CD8-positive, alpha-beta memory T cell (primary cell): ENCODE measurements at places on chromosomes 16 and 17.
A peak's percentile ranks its signal among the peaks of the same experiment; 100 is the strongest.

DNA sequence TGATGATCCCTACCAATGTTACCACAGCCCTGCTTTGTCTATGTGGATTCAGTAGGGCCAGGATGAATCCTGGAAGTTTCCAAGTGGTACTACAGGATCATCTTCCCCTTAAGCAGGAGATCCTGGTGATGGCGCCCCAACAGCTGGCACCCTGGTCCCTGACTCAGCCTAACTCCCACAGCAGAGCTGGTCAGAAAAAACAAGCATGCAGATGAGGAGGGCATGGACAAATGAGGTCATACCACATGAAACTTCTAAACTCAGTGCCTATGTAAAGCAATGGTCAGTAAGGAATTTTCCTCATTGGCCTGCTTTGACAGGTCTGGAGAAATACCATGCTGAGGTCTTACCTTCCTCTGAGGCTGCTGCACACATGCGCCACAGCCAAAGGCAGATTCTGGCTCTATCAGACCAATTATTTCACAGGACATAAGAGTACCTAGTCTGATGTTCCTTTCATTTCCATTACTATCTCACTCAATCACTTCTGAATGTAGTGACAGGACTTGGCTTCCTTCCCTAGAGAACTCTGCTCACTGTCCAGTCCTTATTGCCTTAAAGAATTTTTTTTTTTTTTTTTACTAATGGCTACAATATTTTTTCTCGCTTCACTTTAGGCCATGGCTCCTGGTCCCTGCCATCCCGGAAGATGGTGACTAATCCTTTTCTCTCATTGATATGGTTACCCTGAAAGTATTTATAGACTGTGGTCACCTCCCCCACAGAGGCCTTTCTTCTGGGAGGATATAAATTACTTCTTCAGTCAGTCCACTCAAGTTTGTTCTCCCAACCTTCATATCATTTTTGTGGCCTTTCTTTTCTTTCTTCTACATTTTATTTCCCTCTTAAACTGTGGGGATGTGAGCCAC is 525.2 kb upstream of the PSMD7 start:
- no peak for DNase-seq

DNA sequence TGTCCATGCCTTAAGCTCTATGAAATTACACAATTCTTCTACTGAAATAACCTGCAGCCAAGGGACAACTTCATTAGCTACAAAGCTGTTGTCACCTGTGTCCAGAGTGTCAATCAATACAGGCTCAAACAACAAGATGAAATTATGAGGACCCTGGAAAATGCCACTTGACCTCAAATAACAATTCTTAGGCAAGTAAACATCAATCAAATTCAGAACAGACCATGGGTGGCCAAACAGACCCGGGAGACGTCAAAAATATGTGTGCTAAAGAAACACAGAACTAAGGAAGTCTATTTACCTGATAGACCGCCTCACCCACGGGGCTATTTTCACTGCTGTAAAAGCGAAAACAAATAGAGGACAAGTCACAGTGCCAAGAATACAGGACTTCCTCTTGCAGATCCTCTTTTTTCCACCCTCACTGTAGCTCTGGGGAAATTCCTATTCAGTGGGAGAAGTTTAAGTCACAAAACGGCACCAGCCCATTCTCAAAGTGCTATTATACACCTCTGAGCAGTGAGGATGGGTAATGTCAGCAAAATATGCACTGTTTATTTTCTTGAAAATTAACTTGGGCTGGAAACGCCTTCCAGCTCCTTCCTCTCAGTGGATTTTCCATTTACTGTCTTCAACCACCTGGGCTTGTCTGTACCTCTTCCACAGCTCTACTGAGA is 2.7 kb downstream of the LITAF start:
- no peak for DNase-seq

GRCh38 chr17:2158396-2158780 is 103.5 kb downstream of the HIC1 start:
- no peak for DNase-seq

- DNase-seq: no peak
Observed at GRCh38 chr17:10600571-10600970, 51.1 kb upstream of the MYH2 start.

- DNase-seq: peak; percentile 90
Observed at GRCh38 chr16:31700530-31701388, 172.8 kb upstream of the ZNF267 start.

- DNase-seq: no peak
Observed at GRCh38 chr17:29246628-29247027, at the start of gene CRYBA1. TSS of gene CRYBA1 (plus strand) at chr17:29246859. CDS start at chr17:29246864, 5 bp downstream.

DNA sequence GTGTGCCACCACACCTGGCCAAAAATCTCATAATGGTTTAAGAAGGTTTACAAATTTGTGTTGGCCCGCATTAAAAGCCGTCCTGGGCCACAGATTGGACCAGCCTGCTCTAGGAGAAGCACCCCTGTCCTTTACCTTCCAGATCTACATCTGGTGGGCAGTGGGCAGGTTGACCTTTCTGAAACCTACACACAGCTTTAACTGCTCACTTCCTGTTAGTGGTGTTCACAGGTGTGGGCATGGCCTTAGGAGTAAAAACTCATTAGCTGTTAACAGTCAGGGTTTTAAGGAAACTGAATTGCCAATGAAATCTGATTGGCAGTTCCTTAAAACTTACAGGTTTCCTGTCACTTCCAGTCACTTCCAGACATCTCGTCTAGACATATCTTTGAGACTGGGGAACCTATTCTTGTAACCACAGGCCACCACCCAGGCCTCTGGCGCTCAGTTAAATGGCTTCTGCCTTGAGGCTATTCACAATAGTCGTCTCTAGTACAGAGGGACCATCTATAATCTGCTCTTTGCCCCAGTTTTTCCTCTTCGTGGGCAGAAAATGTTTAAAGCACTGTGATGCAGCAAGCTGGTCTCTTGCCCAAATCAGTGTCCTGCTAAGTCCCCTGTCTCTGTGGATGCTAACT is 29.3 kb downstream of the GNGT2 start:
- DNase-seq: no peak

- DNase-seq: no peak
Observed at GRCh38 chr17:39908789-39909352, 9.6 kb downstream of the GSDMB start.

GRCh38 chr16:86529160-86529559 is 18.8 kb downstream of the FOXF1 start:
- DNase-seq: no peak

DNA sequence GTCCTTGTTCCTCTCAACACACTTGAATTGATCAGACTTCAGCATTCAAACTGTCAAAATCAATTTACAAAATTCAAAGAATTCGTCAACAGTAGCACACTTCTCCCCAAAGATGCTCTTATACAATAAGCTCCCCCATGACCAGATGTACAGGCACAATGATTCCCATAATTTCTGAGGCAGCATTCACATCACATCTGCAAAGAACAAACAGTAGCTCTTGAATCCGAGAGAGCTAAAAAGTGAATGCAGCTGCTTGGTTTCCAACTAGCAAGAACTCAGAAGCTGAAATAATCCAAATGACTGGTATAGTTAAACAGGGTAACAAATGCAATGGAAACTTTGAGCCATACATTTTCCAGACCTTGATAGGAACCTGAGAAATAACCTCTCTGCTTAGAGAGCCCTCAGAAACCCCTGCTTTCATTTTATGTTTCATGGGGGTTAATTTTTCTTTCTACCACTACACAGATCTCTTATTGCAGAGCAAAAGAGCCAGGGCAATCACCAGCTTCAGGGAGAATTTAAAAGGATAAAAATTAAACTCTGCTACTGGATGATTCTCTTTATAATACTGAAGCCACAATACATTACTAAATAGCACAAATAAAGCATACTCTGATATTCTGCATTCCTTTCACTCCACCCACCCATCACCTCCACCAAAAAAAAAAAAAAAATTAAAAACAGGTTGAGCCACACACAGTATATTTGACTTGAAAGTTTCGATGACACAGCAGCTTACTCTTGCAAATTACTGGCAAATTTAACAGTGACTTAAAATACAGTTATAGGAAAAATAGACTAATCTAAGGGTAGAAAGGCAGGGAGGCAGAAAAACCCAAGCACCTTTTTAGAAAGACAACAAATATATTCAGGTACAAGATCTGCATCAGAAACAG is 23.1 kb upstream of the TMEM97 start:
- no peak for DNase-seq

DNA sequence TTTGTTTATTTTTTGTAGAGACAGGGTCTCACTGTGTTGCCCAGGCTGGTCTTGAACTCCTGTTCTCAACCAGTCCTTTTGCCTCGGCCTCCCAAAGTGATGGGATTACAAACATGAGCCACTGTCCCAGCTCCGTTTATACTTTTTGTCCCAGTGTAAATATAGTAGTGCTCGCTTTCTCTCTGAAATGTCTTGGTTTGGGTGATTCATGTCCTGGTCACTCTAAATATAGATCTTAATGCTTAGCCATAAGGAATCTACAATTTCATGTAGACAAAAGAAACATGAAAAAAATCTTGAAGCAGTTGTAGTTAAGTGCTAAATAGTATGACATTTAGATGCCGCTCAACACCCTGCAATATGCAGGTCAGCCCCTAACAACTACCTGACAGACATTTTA is 126.9 kb downstream of the KATNIP start:
- DNase-seq: no peak

GRCh38 chr17:51398687-51399086 is 138.3 kb downstream of the UTP18 start:
- DNase-seq: no peak

- no peak for DNase-seq
Observed at GRCh38 chr16:29789775-29790182, 772 bp upstream of the KIF22 start.

DNA sequence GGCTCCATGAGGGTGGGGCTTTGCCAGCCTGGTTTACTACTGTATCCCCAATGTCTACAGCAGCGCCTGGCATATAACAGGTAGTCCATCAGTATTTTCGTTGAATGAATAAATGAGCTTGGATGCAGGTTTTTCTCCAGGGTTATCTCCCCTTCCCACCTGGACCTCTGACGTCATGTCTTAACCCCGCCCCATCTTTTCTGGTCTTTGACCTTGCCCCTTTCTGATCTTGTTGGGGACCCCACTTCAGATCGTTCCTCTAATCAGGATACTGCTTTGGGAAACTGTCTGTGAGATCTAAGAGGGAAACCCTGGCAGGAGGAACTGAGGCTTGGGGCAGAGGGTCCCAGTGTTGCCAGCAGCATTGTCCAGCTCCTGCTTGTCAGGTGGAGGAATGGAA is 68.8 kb upstream of the GCSH start:
- no peak for DNase-seq

- DNase-seq: no peak
Observed at GRCh38 chr17:49585422-49586027, 9.9 kb downstream of the NXPH3 start.

DNA sequence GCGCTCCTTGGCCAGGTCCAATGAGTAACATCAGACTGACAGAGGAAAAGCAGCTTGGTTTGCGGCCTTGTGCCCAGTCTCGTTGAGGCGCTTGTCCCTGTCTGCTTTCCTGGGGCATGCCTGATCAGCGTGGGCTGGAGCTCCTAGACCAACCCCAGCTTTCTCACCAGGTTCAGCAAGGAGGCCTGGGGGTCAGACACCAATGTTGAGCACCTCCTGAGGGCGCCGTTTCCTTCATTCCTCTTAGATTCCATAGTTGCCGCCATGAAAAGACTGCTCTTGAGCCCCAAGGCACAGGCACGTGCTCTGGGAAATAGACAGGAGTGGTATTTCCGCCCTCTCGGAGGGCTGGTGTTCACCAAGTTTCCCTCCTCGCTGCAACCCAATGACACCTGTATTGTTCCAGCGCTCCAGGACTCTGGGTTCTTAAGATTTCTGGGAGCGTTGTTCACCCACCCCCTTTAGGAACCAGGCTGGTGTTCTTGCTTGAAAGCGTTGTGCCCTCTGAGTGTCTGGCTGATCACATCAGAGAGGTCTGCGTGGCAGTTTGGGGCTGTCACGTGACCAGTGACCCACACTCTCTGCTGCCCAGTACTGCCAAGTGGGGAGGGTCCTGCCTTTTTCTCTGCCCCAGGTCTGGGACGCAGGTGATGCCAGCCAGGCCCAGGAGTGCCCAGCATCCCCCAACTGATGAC is 18.0 kb downstream of the KCTD2 start:
- no peak for DNase-seq

DNA sequence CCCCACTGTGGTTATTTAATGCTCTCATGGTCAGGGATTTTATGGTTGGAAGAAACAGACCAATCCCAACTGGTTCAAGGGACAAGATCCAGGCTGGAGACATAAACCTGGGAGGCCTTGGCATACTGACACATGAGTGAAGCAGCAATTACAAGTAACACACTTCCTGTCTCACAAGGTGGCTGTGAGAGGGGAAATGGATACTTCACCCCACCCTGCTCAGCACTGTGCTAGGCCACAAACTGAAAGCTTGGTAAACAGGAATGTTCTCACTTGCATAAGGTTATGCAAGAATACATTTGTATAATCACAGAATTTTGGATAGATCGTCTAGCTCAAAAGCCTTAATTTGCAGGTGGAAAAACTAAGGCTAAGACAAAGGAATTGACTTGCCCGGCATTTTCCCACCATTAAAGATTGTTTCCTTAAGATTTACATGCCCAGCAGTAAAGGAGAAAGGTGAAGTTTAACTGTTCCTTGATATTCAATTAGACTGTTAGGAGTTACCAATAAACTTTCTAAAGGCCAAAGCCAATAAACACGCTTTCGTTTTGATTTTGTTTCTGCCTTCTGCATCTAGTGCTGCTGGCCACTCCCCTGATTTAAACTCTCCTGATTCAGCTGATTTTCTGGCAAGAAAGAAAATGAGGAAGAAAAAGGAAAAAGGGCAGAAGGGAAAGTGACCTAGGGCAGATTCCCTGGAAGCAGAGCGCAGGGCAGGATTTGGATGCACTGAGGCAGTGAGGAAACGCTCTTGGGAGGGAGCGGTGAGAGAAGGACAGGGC is 215.6 kb upstream of the CDH5 start:
- DNase-seq: no peak

- DNase-seq: no peak
Observed at GRCh38 chr16:1635070-1635469, 22.9 kb downstream of the CRAMP1 start.

GRCh38 chr17:81027591-81028505 is 7.1 kb upstream of the BAIAP2 start:
- DNase-seq: no peak

GRCh38 chr17:55614061-55614460 is 102.8 kb upstream of the SMIM36 start:
- no peak for DNase-seq

- no peak for DNase-seq
Observed at GRCh38 chr17:6487251-6488007, 43.2 kb downstream of the PIMREG start.

- DNase-seq: no peak
Observed at GRCh38 chr16:55001931-55002330, 71.3 kb downstream of the IRX5 start.

DNA sequence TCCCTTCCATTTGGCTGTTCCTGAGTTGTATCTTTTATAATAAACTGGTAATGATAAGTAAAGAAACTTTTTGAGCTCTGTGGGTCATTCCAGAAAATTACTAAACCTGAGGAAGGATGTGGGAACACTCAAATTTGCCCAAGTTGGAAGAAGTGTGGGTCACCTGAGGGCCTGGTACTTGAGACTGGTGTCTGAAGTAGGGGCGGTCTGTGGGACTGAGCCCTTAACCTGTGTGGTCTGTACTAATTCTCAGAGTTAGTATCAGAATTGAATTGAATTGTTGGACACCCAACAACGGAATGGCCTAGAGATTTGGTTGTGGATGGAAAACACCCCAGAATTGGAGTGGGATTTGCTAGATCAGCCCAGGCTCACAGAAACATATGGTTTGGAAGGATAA is 43.1 kb downstream of the IKZF3 start:
- no peak for DNase-seq
